ENCODE measurements at places on chromosomes 1 and 21. TPM values are rescaled to one million over a fixed set of nuclear protein-coding genes. Genes with fewer than 3 reads are reported as not detected.

GRCh38 chr1:87167848-87168525 is 160.7 kb upstream of the LMO4 start:
- H3K27ac ChIP-seq = no peak overlapping the region
- no peaks in the 10 kb centered on the region for H3K27me3 ChIP-seq

GRCh38 chr1:156152628-156153027 is 757 bp upstream of the SEMA4A start:
- H3K36me3 ChIP-seq = no peaks in the 10 kb centered on the region
- DNase-seq = no peak
- H3K27me3 ChIP-seq = no peaks in the 10 kb centered on the region
- H3K27ac ChIP-seq = no peak overlapping the region
- no peaks in the 10 kb centered on the region for H3K4me1 ChIP-seq

- H3K4me1 ChIP-seq = no peaks in the 10 kb centered on the region
- no peaks in the 10 kb centered on the region for H3K36me3 ChIP-seq
- DNase-seq = peak; percentile 54
- H3K4me3 ChIP-seq = no peak overlapping the region
- no peaks in the 10 kb centered on the region for H3K27me3 ChIP-seq
Measured at GRCh38 chr1:155218854-155219591, 10.5 kb downstream of the MTX1 start.

- no peak overlapping the region for H3K27ac ChIP-seq
- no peaks in the 10 kb centered on the region for H3K36me3 ChIP-seq
- H3K4me1 ChIP-seq = no peaks in the 10 kb centered on the region
- DNase-seq = peak; percentile 52
- no peak overlapping the region for H3K4me3 ChIP-seq
Measured at GRCh38 chr1:18883636-18884418, 18.5 kb downstream of the ALDH4A1 start.

DNA sequence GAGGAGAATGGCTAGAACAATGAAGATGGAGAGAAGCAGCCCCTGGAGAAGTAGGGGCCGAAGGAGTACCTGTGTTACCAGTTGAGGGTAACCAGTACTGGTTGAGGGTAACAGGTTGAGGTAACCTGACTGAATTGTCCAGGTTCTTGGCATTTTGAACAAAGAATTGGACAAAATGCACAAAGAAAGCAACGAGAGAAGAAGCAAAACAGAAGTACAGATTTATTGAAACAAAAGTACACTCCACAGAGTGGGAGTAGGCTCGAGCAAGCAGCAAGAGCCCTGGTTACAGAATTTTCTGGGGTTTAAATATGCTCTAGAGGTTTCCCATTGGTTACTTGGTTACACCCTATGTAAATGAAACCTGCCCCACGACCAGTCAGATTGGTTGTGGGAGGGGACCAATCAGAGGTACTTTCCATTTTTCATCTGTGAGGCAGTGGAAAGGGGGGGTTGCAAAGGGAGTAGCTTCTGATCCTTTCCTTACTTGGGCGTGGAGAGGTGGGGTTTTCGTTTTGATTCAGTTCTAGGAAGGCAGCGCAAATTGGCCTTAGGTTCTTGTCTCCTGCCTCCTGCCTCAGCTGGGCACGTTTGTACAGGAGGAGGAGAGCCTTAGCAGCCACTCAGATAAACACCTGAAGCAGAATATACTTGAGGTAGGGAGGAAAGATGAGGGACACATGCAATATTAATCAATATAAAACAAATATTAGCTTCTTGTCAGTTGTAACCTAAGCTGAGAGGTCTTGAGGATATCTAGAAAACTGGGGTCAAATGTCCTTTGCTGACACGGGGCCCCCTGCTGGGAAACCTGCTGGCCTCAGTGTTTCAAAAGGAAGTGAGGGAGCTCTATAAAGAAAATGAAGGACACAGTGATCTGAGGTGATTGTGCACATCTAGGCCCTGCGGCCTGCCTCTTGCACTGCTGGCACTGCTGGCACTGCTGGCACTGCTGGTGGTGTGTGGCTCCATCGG is 14.3 kb upstream of the LSM10 start:
- no peaks in the 10 kb centered on the region for H3K4me1 ChIP-seq
- no peak overlapping the region for H3K4me3 ChIP-seq
- H3K36me3 ChIP-seq = no peaks in the 10 kb centered on the region
- DNase-seq = no peak

GRCh38 chr1:67652800-67653199 is 32.2 kb upstream of the GADD45A start:
- DNase-seq = no peak
- no peak overlapping the region for H3K4me3 ChIP-seq
- H3K27me3 ChIP-seq = no peaks in the 10 kb centered on the region
- no peaks in the 10 kb centered on the region for H3K4me1 ChIP-seq
- no peak overlapping the region for H3K27ac ChIP-seq

C1orf185 gene
- not detected for total RNA-seq

FAM72A gene
- total RNA-seq = 1.6 TPM

- H3K27ac ChIP-seq = no peak overlapping the region
- H3K36me3 ChIP-seq = no peaks in the 10 kb centered on the region
- H3K4me3 ChIP-seq = no peak overlapping the region
- no peaks in the 10 kb centered on the region for H3K4me1 ChIP-seq
Measured at GRCh38 chr1:152630596-152630995, 7.7 kb upstream of the LCE3A start.

ABCA4 gene
- total RNA-seq = 0.09 TPM

CTH gene
- total RNA-seq = 5.0 TPM

DNA sequence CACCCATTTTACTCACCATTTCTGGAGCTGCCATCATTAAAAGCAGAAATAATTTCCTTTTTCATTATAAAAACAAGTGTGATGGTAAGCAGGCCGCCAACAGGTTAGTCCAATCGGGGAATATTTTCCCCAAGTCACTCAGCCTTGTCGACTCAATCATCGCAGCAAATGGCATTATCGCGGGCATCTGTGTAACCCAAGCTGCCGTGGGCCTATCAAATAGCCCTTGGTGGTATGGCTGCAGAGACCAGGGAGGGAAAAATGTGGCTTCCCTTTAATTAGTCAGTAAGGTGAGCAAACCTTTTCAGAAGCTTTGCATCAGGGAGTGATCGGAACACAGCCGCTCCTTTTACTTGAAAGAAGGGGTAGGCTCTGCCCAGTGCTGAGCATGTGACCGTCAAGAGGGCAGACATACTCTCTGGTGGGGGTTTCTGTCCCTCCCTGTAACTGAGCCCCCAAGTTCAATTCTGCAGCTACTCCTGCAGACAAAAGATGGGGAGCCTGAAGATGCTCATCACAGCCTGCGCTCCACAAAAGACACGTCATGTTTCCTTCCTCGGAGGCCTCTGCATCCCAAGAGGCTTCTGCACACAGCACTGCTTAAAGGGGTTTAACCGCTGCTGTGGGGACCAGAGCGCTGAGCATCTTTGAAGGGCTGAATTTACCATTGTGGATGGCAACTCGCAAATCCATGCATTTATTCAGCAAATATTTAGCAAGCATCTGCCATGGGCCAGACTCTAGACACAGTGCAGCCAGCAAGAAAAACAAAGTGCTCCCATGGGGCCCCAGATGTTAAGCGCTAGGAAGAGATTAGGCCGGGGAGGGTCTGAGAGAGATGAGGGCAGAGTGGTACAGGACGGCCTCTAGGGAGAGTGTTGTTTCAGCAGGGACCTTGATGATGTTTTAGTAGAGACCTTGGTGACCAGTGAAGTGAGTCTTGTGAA is 1.2 kb upstream of the TMPRSS3 start:
- H3K4me3 ChIP-seq = no peak overlapping the region
- no peaks in the 10 kb centered on the region for H3K27me3 ChIP-seq
- no peak for DNase-seq
- H3K36me3 ChIP-seq = no peaks in the 10 kb centered on the region
- H3K4me1 ChIP-seq = no peaks in the 10 kb centered on the region

GSTM1 gene
- total RNA-seq = not detected

DNA sequence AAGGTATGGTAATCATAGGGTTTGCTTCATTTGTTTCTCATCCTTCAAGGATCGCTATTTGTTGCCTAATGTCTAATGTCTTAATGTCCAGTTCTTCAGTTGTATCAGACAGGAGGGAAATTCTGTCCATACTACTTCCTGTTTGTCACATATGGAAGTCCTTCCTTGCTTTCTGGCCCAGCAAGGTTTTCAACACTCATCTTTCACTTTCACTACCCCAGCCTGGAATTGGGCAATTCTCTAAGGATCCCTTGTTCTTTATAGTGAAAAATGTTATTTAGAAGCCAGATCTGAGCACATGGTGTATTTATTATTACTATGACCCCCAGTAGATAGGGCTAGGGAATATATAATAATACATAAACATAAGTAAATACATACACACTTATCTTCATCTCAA is 50.6 kb upstream of the SLC35A3 start:
- no peaks in the 10 kb centered on the region for H3K36me3 ChIP-seq
- H3K4me3 ChIP-seq = no peak overlapping the region
- no peak for DNase-seq
- H3K4me1 ChIP-seq = no peaks in the 10 kb centered on the region
- no peak overlapping the region for H3K27ac ChIP-seq

GRCh38 chr1:208332774-208333126 is 88.6 kb upstream of the PLXNA2 start:
- H3K4me3 ChIP-seq = no peak overlapping the region
- no peaks in the 10 kb centered on the region for H3K4me1 ChIP-seq
- no peaks in the 10 kb centered on the region for H3K36me3 ChIP-seq
- H3K27me3 ChIP-seq = no peaks in the 10 kb centered on the region
- no peak overlapping the region for H3K27ac ChIP-seq

DNA sequence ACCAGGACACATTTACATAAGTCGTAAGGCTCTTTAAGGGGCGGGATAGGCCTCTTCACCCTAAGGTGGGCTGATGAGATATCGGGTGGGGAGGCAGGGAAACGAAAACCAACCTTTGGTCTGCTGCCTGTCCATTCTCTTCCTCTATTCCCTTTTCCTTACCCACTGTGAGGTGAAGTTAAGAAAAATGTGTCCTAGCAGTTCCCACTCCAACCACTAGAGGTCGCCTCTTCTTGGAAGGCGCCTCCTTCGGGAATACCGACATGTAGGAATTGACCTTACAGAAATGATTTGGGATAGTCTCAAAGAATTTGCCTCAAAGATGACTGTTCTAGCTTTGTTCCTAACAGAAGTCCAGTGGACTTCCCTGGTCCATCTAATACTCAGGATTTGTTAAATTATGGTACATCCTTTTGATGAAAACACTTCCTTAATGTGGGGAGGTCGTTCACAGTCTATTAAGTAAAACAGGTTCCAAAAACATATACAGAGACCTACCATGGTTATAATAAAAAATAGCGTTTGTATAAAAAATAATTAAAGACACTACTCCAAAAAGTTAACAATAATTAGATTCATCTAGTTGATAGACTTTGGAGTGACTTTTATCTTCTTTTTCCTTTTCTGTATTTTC is 14.1 kb downstream of the AZIN2 start:
- DNase-seq = no peak
- H3K27me3 ChIP-seq = no peaks in the 10 kb centered on the region
- H3K27ac ChIP-seq = no peak overlapping the region
- H3K36me3 ChIP-seq = no peaks in the 10 kb centered on the region
- H3K4me3 ChIP-seq = no peak overlapping the region
- H3K4me1 ChIP-seq = no peaks in the 10 kb centered on the region

- H3K27ac ChIP-seq = peak overlapping the region; percentile 79
- H3K4me1 ChIP-seq = peaks cover 27% of the 10 kb centered on the region
- no peak overlapping the region for H3K4me3 ChIP-seq
- H3K36me3 ChIP-seq = no peaks in the 10 kb centered on the region
Measured at GRCh38 chr1:3133686-3134085, 64.7 kb downstream of the PRDM16 start.

DNA sequence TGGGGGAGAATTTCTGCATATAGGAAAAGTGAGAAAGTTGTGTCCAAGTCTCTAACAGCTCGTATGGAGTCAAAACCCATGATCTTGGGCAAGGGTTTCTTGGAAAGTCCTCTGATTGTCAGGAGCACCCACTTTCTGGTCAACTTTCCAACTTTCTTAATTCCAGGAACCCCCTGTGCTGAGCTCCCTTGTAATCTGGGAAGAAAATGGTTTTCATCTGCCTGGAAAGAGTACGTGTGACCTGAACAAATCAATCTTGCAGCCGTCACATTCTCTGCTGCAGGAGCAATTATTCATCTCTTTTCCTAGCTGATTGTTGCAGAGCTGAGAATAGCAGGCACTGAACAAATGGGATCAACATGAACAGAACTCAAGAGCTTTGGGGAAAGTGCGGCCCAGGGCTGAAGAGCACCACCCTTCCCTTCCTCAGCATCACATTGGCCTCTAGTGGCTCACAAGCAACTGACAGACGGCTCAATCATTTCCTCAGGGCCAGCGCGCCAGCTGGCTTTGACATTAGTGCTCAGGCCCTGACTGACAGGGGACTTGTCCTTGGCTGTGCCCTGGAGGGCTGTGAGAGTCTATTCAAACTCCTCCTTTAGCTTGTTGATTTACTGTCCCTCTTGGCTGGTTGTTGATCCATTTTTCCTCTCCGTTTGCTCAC is 295.2 kb downstream of the HLX start:
- peak; percentile 66 for DNase-seq
- H3K4me1 ChIP-seq = no peaks in the 10 kb centered on the region
- no peaks in the 10 kb centered on the region for H3K27me3 ChIP-seq
- H3K36me3 ChIP-seq = no peaks in the 10 kb centered on the region
- H3K4me3 ChIP-seq = no peak overlapping the region
- H3K27ac ChIP-seq = peak overlapping the region; percentile 35

ATP6V1G3 gene
- not detected for total RNA-seq

DNA sequence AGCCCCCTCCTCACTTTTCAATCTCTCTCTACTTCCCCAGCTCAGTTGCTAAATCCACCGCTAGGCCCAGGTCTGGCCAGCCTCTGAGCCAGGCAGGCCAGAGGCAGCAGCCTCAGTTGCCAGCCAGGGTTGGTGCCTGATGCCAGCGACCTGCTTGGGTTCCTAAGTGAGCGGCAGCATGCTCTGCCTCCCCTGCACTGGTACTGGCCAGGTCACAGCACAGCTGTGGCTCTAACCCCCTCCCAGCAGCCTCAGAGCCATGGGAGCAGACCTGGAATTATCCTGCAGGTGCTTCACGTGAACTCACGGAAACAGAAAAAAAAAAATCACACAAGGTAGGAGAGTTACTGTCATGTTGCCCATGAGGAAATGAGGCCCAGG is 82.5 kb upstream of the ATF3 start:
- H3K4me1 ChIP-seq = no peaks in the 10 kb centered on the region
- no peak overlapping the region for H3K4me3 ChIP-seq
- H3K27me3 ChIP-seq = no peaks in the 10 kb centered on the region
- DNase-seq = no peak
- no peak overlapping the region for H3K27ac ChIP-seq
- no peaks in the 10 kb centered on the region for H3K36me3 ChIP-seq

CRYAA gene
- total RNA-seq = not detected

OR2AK2 gene
- total RNA-seq = not detected

ELAPOR1 gene
- 132 TPM for total RNA-seq

Data from pancreas (tissue), 10 donors.